Gastroesophageal sphincter (tissue), 4 donors: ENCODE measurements at places on chromosomes 6 and 20. TPM values are rescaled to one million over a fixed set of nuclear protein-coding genes. Genes with fewer than 3 reads are reported as not detected.

Gene SLC35D3
- total RNA-seq = not detected

Gene C20orf202
- total RNA-seq = 1.3 TPM

Gene OR5V1
- not detected for total RNA-seq

Gene CLPSL2
- not detected for total RNA-seq

Gene RIPPLY2
- not detected for total RNA-seq

Gene CLVS2
- total RNA-seq = 0.54 TPM

Gene ECT2L
- total RNA-seq = not detected

Gene SLC44A4
- total RNA-seq = 1.1 TPM

Gene MCHR2
- total RNA-seq = not detected

Gene SLC22A2
- total RNA-seq = not detected

Gene ZFP57
- not detected for total RNA-seq

Gene POM121L2
- not detected for total RNA-seq

Gene HCRTR2
- not detected for total RNA-seq

Gene TRDN
- total RNA-seq = not detected

Gene RAMACL
- total RNA-seq = 0.27 TPM
